ENCODE measurements at places on chromosomes 7 and 10. TPM values are rescaled to one million over a fixed set of nuclear protein-coding genes. Genes with fewer than 3 reads are reported as not detected.

The SPDYE8 gene
- 0.63 TPM for polyA plus RNA-seq

The C7orf33 gene
- not detected for polyA plus RNA-seq

The PLEKHA8 gene
- 43.1 TPM for polyA plus RNA-seq

The TMEM140 gene
- not detected for polyA plus RNA-seq

The LEP gene
- polyA plus RNA-seq: not detected

The PDE6C gene
- not detected for polyA plus RNA-seq
